H54 (cell line): ENCODE measurements at places on chromosomes 6 and 20.
A peak's percentile ranks its signal among the peaks of the same experiment; 100 is the strongest.

- no peak for DNase-seq
Measured at GRCh38 chr6:170274713-170275560, 15.9 kb downstream of the DLL1 start.

GRCh38 chr6:36720251-36721141, 22.9 kb downstream of the RAB44 start:
- DNase-seq: no peak

DNA sequence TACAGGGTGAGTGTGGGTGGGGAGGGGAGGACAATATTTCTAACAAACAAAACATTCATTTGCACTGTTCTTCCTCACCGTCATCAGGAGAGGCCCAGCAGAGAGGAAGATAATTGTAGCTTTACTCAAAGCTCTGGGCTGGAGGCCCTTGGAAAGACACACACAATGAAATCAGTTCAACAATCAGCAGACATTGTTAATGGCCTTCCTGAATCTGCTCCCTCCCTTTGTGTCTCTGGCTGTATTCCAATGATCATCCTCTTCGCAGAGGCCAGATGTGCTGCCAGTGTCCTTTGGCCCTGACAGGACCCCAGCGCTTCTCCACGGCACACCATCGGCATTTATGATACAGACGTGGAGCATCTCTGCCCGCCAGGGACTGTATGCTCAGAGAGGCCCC, 44.6 kb upstream of the LRFN2 start:
- no peak for DNase-seq

DNA sequence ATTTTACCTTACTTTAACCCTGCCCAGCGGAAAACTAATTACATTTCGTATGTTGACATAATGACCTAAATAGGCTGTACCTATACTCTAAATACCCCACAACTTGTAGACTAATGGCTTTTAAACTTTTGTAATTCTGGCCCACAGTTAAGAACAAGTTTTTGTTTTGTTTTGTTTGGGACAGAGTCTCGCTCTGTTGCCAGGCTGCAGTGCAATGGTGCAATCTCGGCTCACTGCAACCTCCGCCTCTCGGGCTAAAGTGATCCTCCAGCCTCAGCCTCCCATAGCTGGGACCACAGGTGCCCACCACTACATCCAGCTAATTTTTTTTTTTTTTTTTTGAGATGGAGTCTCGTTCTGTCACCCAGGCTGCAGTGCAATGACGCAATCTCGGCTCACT, 5.7 kb upstream of the SASH1 start:
- DNase-seq: no peak

DNA sequence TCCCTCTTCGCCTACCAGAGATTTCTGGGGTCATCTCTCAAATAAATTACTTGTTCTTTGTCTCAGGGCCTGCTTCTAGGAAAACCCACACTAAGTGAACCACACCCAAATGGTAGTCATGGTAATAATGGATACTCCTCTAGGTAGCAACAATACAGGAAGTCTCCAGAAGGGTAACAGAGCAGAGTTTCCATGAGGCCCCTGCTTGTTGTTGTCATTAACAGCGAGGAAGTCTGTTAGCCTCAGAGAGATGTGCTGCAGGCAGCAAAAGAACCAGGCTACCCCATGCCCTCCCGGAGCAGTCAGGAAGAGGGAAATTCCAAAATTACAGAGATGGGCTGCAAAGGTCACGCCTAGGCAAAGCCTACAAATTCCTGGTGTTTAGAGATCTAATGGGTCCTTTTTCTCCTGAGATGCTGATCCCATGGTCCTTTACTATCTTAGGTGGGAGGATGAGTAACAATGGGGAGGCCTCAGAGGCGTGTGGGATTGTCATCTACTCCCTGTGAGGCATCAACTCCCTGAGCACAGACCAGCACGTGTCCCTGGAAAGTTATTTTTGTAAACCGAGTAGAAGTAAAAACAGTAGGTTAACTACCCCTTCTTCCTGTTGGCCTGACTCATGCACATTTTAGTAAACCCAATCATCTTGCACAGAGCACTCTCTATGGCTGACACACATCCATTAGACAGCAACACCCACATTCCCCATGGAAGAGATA, 10.1 kb downstream of the ISM1 start:
- DNase-seq: peak; percentile 34

GRCh38 chr6:89670935-89671565, 32.5 kb upstream of the LYRM2 start:
- DNase-seq: no peak
